ENCODE measurements at places on chromosomes 3 and 15.

- no peak for DNase-seq
These were observed 268.0 kb downstream of the EPHA3 start for GRCh38 chr3:89375451-89375850.

GRCh38 chr3:169811631-169812331, 889 bp upstream of the LRRIQ4 start:
- peak; percentile 29 for DNase-seq

DNA sequence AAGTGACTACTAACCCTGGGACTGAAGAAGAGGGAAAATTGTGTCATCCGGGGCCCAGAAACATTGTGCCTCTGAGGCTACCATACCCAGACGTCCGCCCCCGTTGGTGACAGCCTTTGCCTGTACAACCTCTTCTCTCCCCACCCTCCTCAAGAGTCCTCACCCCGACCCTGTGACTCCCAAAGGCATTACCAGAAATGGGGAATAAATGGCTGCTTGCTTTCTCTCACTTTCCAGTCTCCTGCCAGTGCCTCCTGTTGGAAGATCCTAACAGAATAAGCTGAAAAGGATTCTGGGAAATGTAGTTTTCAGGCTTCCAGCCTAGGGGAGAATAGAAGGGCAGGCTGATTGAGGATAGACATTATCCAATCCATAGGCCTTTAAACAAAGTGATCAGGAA, 30.8 kb upstream of the SLC25A36 start:
- DNase-seq: no peak

- no peak for DNase-seq
These were observed 12.4 kb downstream of the AMIGO3 start for GRCh38 chr3:49707113-49707480.

GRCh38 chr3:149277331-149277813, 55.7 kb upstream of the CP start:
- DNase-seq: peak; percentile 82

DNA sequence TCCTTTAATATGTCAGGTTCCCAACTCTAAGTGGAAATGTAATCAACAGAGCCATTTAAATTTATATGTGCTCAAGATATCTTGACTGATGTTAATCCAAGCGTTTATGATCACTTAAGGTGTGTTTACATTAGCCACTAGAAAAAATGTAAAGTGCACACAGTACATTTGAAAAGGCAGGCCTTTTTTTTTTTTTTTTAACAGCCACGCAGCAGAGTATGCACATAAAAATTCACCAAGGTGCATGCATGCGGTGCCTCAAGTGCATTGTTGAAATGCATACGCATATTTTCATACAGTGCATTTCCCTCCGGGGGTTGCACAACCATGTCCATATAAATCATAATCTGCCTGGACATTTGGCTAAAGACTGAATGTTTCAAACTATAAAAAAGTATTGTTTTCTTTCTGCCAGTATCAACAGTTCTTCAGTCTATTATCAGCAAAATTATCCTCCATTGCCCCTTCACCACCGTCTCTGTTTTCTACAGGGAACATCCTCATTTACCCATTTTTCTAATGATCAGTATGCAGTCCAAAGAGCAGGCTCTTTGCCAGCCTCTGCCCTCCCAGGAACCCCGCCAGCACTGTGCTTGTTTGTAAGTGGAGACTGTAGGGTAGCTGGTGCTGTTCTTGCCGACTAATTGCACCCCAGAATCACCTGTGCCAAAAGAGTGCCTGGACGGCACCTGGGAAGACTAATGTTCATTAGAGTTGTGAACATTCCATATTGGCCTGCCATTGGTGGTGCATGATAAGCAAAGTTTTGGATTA, 611.2 kb upstream of the CFAP20DC start:
- DNase-seq: no peak
